Central memory CD4-positive, alpha-beta T cell (primary cell): ENCODE measurements at places on chromosomes 5 and 9.

GRCh38 chr5:76845890-76846289, 3.9 kb upstream of the S100Z start:
- no peak for DNase-seq

- DNase-seq = no peak
These were observed 41.9 kb downstream of the NIM1K start for GRCh38 chr5:43233946-43234345.

DNA sequence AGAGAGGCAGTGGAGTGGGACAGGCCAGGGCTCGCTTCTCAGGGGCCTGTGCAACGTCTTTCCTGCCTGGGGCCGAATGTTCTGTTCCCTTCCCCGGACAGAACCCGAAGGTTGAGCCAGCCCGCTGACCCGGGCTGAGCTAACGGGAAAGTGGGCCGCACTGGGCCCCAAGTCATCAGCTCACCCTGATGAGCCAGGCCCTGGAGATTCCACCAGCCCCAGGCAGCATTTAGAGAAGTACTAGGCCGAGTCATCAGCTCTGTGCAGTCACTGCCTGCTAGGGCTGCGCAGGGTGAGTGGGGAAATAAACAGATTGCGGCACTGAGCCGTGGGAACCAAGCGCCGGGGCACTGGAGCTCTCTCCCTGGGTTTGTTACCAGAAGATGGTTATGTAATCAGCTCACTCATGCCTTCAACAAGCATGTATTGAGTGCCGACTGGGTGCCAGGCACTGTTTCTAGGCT, 29.1 kb upstream of the DUSP1 start:
- DNase-seq = no peak

- DNase-seq = no peak
These were observed 171.1 kb upstream of the FSTL4 start for GRCh38 chr5:133783481-133783880.

- DNase-seq = no peak
These were observed 235.6 kb downstream of the DNAH5 start for GRCh38 chr5:13708906-13709305.

- DNase-seq = no peak
These were observed 13.5 kb downstream of the NSD1 start for GRCh38 chr5:177146891-177147638.

GRCh38 chr5:173778152-173778782, 109.9 kb upstream of the CPEB4 start:
- no peak for DNase-seq

GRCh38 chr5:30891660-30892059, 301.8 kb upstream of the CDH6 start:
- DNase-seq = no peak

DNA sequence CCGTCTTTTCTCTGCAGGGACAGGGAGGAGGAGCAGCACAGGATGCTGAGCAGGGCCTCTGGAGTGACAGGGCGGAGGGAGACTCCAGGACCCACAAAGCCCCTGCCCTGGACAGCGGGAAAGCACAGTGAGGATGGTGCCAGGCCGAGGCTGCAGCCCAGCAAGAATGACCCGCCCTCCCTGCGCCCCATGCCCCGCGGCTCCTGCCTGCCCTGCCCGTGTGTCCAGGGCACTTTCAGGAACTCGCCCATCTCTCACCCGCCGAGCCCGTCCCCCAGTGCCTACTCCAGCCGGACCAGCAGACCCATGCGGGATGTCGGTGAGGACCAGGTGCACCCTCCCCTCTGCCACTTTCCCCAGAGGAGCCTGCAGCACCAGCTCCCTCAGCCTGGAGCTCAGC, 9.1 kb upstream of the EXOC3 start:
- DNase-seq = no peak

GRCh38 chr5:103108086-103108485, 11.9 kb downstream of the GIN1 start:
- no peak for DNase-seq

- DNase-seq = no peak
These were observed 282.4 kb upstream of the RPS23 start for GRCh38 chr5:82560561-82560960.

DNA sequence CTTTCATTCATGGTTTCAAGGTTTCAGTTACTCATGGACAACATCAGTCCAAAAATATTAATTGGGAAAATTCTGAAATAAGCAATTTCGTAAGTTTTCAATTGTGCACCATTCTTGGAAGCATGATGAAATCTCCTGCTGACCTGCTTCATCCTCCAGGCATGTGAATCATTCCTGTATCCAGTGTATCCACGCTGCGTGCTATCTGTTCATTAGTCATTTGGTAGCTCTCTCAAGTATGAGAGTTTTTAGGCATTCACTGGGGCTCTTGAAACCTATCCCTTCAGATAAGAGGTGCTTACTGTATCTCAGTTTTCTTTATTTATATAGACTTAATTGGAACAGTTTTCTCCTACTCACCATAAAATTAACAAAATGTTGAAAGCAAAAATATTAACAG, 293.0 kb downstream of the CDH12 start:
- DNase-seq = no peak

- DNase-seq = no peak
These were observed 203.6 kb downstream of the ELAVL2 start for GRCh38 chr9:23622396-23622795.

DNA sequence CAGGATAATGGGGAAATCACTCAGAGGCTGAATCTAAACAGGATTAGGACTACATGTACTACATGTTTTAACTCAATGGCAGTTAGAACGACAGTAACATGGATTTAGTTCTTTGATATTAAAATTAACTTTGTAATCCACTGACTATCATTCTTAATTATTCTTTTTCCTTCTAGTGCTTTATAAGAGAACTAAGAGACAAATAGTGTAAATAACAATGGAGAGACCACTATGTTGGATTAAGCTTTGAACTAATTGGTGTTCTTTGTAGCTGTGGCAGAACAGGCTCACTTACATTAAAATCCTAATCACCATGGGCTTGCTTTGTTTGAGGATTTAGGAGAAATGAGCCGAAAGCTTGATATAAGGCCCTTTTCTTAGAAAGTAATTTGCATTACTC, 18.8 kb downstream of the NMRK1 start:
- DNase-seq = no peak

- no peak for DNase-seq
These were observed 17.1 kb upstream of the NRARP start for GRCh38 chr9:137319011-137319738.

GRCh38 chr5:75152860-75153259, 83.8 kb downstream of the ANKRD31 start:
- no peak for DNase-seq

- DNase-seq = no peak
These were observed 57.9 kb upstream of the ANKH start for GRCh38 chr5:14929293-14930065.

DNA sequence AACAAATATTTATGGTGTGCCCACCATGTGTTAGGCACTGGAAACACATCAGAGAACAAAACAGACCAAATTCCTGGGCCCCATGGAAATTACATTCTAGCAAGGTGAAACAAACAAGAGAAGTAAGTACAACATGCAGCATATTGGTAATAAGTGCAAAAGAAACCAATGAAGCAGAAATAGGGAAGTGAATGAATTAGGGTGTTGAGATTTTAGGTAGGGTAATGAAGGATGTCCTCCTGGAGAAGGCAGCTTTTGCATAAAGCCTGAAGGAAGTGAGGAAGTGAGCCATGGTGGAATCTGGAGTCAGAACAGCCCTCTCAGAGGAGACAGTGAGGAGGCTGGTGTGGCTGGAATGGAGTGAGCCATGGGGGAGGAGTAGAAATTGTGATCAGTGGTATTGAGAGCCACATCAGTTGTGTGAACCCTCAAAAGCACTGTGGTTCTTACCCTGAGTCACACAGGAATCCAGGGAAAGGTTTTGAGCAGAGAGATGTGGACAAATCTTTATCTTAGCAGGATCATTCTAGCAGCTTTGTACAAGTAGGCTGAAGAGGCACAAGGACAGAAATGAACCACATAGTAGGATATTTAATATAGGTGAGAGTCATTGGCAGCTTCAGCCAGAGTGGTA, 52.7 kb upstream of the ARL15 start:
- DNase-seq = no peak

DNA sequence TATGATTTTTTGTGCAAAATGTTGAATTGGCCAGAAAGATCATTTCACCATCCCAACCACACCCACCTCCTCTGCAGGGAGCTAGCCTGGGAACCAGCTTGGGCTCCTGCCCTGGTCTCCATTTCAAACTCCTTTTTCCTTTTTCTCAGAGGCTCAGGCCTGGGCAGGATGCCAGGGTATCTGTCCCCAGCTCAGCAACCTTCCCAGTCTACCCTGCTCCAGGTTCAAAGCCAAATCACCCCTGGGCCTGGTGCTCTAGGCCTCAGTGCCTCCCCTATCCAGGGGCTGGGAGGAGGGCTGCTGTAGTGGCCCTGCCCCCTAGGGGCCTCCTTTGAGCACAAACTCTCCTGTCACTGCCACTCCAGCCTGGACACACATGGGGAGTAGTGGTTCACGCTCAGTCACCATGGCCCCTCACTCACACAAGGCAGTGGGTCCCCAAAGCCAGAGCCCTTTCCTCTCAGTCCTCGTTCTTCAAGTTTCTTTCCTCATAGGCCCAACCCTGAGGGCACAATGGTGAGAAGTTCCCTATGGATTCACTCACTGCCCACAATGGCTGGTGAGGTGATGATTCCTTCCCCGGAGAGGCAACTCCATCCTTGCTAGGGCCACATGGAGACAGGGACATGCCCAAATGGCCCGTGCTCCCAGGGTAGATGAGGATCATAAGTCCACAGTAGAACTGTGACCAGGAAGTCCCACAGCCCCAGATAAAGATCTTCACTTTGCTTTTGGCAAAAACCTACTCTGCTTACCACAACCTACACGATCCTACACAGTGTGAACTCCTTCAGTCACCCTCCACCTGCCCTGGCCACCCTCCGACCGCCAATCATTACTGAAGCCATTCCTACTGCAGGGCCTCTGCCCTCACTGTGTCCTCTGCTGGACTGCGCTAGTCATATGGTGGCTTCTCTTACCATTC, 1.6 kb upstream of the ST6GALNAC4 start:
- no peak for DNase-seq

- DNase-seq = no peak
These were observed 144.5 kb upstream of the GDNF start for GRCh38 chr5:37984300-37984699.

DNA sequence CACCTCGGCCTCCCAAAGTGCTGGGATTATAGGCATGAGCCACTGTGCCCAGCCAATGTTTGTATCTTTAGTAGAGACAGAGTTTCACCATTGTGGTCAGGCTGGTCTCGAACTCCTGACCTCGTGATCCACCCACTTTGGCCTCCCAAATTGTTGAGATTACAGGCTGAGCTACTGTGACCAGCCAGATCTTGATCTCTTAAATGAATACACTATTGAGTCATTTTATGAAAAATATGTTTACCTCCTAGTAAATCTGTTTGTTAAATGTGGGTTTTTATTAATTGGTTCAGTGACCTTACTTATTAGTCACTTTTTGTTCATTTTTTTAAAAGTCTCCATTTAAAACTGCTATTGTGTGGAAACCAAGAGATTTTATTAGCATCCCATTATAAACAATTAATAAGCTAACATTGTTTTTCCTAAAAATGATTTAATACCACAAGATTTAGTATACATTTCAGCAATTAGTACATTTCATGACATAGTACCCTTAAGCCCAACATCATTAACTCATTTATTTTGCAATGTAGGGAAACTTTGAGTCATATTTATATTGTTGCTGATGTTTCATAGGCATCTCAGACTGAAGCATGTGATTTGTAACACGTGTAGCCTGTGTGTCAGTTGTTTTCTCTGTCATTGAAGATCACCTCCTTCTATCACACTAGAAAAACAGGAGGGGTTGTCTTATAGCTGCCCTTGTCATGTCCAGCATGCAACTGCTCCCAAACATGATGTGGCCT, 261.2 kb downstream of the TAF11L14 start:
- no peak for DNase-seq

DNA sequence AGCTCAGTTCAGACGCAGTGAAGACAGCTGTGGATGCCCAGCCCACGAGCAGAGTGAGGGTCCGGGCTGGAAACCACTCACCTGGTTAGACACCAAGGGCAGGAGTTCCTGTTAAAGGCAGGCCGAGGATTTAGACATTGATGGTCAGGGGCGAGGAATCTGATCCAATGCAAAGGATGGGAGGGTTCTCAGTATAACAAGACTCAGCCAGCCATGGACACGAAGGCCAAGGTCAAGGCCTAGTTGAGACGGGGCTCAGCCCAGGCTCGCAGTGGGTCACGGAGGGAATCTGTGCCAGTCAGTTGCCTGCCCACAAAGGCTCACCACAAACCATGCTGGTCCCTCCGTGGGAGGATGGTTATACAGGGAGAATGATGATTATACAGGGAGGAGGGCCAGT, 63.3 kb upstream of the FCN1 start:
- no peak for DNase-seq

DNA sequence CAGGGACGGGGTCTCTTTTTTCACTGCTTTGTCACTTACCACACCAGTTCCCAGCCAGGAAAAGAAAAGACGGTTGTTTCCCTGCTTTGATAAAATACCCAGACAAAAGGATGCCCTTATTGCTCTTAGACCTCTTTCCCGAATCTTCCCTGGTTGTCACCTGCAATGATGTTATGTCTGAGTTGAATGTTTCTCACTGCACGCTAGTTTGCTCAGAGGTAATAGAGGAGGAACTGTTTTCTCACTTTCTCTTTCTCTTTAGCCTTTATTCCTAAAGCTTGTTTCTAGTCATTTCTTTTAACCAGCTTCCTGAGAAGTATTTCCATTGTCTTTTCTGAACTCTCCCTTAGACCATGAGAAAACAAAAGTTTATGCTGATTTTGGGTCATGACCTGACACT, 32.9 kb downstream of the ACER2 start:
- DNase-seq = no peak

GRCh38 chr5:173764332-173765028, 123.7 kb upstream of the CPEB4 start:
- DNase-seq = no peak

DNA sequence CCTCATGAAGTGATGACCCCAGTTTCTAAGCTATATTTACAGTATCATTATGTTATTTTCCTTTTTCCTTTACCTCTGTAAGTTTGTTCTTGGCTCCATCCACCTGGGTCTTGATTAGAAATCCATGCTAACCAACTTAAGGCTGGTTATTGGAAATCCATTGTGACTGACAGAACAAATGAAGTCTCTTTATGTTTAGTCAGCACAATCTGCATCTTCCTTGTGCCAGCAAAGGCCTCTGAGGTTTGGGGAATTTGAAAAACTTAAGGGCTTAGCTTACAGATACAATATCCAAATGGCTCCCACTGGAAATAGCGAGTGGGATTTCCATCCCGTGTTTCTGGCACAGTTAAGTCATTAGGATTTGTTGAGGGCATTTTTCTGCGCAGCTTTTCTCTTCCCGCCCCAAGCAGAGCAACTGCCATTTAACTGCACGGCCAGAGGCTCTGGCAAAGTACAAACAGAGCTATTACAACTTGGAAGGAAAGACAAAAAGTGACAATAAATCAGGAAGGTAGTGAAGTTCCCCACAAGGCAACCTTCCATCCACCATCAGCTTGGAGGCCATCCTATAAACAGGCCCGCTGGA, 64.2 kb downstream of the DCP2 start:
- DNase-seq = no peak

DNA sequence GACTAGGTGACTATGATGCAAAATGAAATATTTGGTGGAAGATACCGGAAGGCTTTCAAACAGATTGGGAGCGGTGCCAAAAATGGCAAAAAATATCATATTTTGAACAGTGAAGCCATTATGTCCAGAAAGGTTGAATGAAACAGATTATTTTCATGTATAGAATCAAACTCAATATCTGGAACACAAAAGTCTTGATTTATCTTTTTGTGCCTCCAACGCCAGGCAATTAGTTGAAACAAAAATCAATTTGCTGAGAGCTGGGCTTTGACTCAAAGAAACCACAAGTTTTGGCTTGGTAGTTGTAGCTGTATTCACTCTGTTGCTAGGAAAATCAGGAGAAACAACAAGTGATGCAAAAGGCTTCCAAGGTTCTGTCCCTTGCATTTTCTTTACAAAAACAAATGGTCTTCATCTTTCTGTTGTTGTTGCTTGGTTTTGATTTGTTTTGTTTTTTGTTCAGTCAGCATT, 421.7 kb upstream of the TYRP1 start:
- no peak for DNase-seq
